A549 (cell line): ENCODE measurements at places on chromosomes 1 and 21. TPM values are rescaled to one million over a fixed set of nuclear protein-coding genes. Genes with fewer than 3 reads are reported as not detected.

C2CD4D gene
- not detected in 3 replicates for polyA plus RNA-seq

SHISA4 gene
- polyA plus RNA-seq = 10.6 to 15.0 TPM (median 14.4 TPM) in 3 replicates

CLCA4 gene
- not detected in 3 replicates for polyA plus RNA-seq

SH2D2A gene
- 1.6 to 1.8 TPM (median 1.8 TPM) in 3 replicates for polyA plus RNA-seq

HMGCS2 gene
- not detected in 3 replicates for polyA plus RNA-seq

ELF3 gene
- 138 to 180 TPM (median 179 TPM) in 3 replicates for polyA plus RNA-seq

OR6N1 gene
- polyA plus RNA-seq = not detected in 3 replicates

TCHH gene
- polyA plus RNA-seq = 0.07 to 0.11 TPM (median 0.09 TPM) in 3 replicates

MPL gene
- polyA plus RNA-seq = not detected in 3 replicates
